ENCODE measurements at places on chromosomes 5 and 9.

GRCh38 chr5:100950985-100951384, 47.9 kb upstream of the ST8SIA4 start:
- no peak for DNase-seq

DNA sequence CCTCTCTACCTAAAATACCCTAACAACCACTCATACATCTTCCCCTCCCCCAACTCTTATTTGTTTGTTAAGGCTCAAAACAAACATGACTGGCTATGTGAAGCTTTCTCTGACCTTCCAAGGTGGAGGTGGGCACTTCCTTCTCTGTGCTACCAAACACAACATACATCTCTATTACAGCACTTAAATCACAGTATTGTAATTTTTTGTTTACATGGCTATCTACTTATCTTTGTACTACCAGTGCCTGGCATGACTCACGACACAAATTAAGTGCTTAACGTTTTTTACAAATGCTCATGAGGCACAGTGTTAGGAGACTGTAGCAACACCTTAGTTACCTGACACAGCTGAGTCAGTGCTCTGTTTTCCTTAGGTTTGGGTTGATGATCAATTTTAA, 18.6 kb downstream of the HOMER1 start:
- DNase-seq: no peak

GRCh38 chr9:137650779-137651178, 32.0 kb downstream of the EHMT1 start:
- no peak for DNase-seq

GRCh38 chr9:137252555-137253506, 1.7 kb downstream of the STPG3 start:
- DNase-seq: no peak

DNA sequence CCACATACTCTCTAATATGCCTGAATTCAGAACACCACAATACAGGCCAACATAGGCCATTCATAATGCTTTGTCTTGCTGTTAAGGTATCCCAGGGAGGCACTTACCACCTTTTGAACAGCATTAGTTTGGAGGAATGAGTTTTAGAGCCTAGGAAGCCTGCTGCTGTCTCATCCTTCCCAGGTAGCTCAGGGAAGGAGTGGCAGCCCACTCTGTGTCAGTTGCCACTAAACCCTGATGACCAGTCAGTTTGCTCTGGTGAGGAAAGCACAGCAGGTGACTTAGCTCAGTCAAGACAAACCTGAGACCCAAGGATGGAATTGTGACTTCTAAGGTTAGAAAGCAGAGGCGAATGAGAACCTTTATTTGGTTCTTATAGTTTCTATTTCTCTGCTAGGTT, 337.4 kb upstream of the ATP10B start:
- no peak for DNase-seq

DNA sequence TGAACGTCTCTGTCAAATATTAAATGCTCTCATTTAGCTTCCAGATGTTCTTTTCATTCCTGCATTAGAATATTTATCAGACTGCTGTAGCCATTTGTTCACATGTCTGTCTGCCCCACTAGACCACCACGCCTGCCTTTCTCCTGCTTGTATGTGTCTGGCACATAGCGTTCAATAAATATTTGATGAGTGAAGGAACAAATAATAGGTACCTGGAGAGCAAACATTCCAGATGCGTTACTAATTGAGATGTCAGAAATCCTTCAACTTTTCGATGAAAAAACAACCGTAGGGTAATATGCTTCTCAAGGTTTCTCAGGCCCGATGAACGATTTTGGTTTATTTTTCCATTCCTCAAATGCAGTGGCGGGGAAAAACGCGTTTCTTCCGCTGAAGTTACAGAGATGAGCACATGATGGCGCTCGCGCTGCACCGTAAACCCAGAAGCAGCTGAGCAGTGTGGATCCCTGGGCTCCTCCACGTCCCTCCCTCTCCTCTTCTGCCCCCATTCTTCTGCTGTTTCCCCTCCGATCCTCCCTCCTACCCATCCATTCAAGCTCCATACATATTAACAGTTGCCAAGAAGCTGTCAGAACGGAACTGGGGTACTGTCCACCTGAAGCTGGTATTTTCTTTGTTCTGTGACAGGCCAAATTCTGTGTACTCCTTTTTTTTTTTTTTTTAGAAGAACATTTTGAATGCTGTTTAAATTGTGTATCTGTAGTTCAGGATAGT, 245.4 kb downstream of the MPDZ start:
- DNase-seq: no peak

DNA sequence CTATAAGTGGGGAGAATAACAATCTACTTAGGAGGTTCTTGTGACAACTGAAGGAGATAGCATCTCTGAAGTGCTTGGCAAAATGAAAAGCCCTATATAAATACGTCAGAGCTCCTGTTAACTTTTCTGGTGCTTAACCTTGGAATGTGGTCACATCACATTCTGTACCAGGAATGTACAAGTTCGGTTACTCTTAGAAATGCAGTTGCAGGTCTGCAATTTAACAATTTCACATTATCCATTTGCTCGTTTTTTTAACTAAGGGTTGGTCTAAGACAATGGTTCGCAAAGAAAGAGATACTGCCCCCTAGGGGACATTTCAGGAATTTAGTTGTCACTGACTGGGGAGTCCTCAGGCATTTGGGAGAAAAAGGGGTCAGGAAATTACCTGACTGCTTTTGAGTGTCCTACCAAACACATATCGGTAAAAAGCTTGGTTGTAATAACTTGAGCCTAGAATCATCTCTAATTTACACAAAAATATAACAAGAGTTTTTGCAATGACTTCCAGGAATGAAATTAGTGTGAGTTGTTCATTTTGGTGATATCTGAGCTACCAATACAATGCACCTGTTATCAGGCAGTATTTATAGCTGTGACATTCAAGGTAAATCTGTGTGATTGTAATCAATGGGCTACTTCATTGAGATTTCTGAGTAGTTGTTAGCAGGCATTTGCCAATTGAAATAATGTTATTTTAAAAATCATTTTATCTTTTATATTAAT, 5.4 kb upstream of the HBEGF start:
- DNase-seq: peak; percentile 87

GRCh38 chr5:61328791-61329549, 3.1 kb upstream of the ZSWIM6 start:
- no peak for DNase-seq

DNA sequence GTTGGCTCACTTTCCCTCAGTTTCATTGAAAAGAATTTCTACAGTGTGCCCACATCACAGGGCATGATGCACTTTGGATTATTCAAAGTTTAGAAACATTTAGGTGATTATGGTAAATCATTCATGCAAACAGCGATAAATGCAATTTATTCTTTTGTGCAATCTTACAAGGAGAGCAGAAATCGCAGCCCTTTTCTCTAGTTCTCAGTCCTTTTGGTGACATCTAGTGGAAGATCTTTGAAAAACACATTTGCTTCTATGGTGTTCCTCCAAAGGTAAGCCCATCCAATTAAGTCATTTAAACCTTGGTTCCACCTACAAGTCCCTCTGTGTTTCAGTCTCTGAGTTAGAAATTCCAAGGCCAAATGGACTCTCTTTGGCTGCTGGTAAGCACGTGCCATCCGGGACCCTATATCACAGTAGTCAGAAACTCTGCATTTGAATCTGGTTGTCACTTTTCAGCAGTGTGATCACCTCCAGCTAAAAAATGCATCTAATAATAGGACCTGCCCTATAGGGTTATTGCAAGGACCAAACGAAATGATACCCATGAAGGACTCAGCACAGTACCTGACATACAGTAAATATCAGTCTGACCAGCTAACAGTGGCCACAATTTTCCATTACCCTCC, 66.4 kb downstream of the MACROH2A1 start:
- DNase-seq: peak; percentile 33

DNA sequence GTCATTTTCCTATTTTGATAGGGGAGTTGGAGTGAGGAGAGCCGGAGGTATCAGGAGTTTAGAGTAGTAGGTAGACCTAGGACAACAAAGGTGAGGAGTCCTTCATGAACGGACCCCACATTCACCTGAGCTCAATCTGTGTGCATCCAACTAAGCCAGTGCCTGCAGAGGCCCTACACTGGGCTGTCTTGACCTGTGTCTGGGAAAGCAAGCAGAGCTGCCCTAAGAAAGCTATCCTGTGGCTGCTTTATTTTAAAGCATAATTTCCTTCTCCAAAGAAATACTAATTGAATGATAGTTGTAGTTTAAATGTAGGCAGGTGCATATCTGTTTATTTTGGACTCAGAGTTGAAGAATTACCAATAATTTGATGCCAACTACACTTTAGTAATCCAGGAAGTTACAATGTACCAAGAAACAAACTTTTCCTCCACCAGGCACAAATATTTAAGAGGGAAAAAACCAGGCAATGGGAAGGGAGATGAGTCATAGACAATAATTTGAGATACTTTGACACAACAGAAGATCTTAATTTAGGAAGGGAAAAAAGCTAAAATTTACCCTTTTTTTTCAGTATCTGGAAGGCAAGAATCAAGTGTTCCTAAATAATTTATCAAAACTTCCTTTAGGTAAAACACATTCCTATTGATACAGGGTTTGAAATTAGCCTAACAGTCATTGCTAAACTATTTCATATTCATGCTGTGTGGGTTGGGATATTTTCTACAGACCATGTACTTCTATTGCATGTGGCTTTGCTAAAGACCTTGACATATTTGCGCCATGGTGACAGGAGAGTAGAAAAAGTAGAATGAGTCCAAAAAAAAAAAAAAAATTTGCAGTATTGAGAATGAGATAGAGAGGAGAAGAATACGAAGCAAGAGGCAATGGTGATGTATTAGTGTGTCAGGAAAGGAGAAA, 376.6 kb upstream of the TUSC1 start:
- DNase-seq: no peak

GRCh38 chr5:580436-580835, 31.7 kb upstream of the CEP72 start:
- no peak for DNase-seq

DNA sequence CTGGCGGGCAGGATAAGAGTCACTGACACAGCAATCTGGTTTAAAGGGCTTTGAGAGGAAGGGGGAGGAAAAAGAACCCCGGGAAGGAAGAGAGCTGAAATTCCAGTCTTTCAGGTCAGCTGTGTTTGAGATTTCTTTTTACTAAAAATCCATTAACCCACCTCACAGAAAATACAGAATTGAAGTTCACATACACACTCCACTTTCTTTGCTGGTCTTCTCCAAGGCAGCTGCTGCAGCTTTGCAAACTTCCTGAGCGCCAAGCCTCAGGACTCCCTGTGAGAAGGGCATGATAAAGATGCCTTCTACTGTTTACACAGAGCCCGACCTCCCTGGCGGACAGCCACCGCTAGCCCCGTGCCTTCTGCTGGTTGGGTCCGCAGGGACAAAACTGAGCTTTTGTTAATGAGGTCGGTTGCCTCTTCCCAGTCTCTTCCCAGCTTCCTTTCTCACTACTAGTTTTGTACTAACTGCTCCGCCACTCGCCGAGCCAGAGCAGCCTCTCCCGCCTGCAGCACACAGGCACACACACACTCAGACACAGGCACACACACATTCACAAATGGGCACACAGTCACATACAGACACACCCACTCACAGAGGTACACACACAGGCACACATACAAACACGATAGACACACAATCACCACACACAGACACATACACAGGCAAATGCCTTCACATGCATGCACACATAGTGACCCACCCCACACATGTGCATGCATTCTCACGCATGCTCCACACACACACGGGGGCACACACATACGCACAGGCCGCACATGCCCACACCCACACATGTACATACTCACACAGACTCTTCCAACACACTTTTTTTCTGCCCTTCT, at the start of gene FREM1:
FREM1 (minus strand) TSS at position 468 of the 845 bp plus-strand sequence. CDS start 41,451 bp downstream, outside the sequence.
- DNase-seq: no peak

DNA sequence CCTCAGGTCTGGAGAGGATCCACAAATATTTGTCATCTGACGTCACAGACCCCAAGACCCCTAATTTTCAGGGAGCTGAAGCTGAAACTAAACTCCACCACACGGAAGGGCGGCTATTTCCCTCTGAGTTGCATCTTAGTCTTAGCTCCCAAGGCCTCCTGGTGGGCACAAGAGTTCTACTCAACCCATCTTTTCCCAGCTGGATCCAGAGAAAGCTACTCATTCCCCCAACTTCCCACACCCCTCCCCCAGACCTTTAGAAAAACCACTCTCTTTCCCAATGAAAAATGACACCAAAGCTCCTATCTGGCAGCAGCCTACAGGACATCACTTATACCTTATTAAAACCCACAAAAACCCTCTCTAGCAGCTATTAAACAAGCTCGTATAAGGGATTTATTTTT, 67.1 kb upstream of the SLC1A1 start:
- DNase-seq: no peak

DNA sequence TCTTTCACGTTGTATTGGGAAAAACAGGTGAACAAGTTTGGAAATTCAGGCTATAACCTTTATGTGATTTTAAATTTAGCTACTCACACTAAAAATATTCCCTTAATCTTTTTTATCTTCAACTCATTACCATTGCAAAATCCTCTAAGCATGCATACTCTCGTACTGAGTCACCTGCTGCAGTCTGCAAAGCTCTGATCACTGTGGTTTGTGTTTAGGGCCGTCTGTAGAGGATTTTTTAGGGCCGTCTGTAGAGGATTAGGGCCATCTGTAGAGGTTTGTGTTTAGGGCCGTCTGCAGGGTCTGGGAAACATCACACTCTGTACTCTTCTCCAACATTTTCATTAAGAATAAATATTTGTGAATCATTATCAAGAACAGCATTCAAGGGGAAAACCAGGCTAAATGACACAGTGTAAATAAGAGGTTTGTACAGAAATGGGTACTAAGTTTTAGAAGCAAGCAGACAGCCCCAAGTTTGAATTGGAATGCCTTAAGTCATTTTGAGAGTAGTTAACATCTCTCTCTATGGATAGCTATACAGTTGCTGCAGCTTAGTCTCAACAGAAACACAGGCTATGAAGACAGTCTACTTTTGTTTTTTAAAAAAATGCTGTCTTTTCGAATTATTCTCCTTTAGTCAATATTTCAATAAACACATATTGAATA, 155.0 kb upstream of the TSLP start:
- DNase-seq: no peak

DNA sequence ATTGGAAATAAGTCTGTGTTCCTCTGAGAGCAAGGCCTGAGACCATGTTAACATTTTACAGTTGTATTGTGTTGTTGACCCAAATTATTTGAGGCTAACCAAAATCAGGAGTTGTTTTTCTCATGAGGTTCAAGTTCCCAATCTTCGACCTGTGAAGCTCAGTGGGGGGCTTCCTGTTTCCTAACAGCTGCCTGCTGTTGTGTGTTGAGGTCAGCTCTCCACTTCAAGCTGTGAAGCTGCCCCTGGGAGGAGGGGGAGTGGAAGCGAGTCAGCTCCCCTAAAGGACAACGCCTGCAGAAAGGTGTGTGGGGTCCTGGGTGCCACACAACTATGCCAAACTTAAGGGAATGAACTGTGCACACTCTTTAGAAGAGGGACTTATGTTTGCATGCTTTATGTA, 295.5 kb downstream of the IRX1 start:
- no peak for DNase-seq

- DNase-seq: no peak
These were observed 352.7 kb downstream of the SPOCK1 start for GRCh38 chr5:137146402-137146890.

GRCh38 chr9:120265791-120266190, 314.2 kb downstream of the CDK5RAP2 start:
- no peak for DNase-seq

- peak; percentile 35 for DNase-seq
These were observed 114.6 kb downstream of the FAM170A start for GRCh38 chr5:119743927-119744326.
